ENCODE measurements at places on chromosomes 5 and 9.

- no peak for DNase-seq
Measured at GRCh38 chr9:37436540-37436939, 14.0 kb downstream of the GRHPR start.

DNA sequence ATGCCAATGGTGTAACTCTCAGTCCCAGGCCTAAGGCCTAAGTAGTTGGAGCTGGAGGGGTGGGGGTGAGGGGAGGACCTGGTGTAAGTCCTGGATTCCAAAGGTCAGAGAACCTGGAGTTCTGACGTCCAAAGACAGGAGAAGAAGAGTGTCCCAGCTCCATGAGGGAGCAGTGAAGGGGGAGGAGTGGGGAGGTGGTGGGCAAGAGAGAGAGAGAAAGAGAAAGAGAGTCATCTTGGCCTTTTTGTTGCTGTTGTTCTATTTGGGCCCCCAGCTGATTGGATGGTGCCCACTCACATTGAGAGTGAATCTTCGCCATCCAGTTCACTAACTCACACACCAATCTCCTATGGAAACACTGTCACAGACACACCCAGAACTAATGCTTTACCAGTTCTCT is 198.9 kb downstream of the DAB2IP start:
- DNase-seq, result no peak

GRCh38 chr9:5013374-5013773 is 28.3 kb downstream of the JAK2 start:
- DNase-seq, result no peak

GRCh38 chr5:2550509-2550908 is 201.0 kb downstream of the IRX2 start:
- no peak for DNase-seq

DNA sequence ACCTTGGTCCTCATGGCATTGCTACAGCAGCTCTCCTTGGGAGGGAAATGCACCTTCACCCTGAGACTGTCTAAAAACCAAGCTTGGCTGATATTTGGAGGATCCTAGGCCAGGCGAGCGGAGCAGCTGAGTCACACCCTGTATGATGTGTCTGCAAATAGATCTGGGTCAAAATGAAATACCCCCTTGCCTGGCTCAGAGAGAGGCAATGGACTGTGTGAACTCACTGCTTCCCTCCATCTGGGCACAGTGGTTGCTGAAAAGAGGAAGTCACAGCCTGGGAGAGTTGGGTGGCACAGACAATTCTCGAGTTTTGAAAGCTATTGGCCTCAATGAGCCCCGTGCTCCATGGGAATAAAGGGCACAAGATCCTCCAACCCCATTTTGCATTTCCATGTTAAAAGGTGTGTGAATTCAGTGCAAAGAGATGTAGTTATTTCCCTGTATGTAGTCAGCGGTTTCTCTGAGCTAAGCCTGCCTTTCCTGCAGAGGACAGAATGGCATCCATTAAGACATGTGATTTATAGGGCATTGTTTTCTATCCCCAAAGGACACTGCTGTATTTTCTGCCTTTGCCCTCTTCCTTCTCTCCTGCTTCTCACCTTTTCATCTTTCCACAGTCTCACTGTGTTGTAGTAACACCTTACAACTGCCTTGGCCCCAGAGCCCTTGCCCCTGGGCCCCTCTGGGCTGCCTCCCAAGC is 177.2 kb downstream of the GADD45G start:
- no peak for DNase-seq

DNA sequence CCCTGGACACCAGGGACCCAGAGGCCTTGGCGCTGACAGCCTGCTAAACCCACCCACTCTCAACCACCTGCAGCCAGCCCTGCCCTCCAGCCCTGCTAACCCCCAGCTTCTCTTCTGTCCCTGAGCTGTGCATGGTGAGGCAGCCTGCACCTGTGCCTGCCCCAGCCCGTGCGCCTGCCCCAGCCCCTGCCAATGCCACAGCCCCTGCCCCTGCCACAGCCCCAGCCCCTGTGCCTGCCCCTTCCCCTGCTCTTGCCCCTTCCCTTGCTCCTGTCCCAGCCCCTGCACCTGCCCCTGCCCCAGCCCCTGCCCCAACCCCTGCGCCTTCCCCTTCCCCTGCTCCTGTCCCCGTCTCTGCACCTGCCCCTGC is 43.3 kb upstream of the IRX4 start:
- DNase-seq, result no peak

DNA sequence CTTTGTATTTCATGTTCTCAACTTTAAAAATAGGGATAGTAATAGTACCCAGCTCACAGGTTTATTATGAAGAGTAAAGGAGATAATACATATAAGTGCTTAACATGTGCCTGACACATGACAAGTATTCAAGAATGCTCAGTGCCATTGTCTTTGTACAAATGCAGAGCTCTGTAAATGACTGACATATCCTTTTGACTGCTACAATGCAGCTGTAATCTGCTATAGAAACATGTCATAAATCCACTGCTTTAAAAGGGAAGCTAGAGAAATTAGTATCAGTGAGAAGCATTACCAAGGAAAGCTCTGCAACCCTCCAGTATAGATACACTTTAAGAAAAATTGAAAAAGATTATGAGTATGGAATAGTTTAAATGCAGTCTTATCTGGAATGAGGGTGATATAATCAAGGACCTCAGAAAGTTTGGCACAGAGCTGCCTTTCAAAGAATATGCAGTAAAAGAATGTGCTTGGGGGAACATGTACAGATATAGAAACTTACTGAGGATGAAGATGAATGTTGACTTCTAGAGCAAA is 17.9 kb downstream of the ERAP1 start:
- DNase-seq, result no peak

DNA sequence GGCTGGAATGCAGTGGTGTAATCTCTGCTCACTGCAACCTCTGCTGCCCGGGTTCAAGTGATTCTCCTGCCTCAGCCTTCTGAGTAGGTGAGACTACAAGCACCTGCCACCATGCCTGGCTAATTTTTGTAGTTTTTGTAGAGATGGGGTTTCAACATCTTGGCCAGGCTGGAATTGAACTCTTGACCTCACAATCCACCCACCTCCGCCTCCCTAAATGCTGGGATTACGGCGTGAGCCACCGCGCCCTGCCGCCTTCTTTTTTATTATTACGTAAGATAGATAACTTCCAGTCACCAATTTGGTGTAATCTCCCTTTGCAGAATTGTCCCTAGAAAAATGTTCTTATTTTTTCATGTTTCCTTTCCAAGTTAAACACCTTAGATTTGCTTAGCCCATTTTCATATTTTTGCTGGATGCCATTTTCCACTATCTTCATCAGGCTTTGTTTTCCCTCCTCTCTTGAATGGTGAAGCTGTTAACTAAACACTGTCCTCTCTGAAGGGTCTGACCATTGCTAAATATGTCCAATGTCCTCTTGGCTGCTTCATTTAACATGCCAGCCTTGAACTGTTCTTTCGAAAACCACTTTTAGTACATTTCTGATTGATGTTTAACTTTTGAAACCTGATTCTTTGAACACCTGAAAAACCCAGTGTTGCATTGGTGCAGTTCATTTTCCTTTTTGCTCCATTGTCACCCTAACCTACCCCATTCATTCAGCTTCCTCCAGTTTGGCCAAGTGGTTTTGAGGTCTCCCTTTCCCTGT is 135.1 kb upstream of the PIK3R1 start:
- no peak for DNase-seq

GRCh38 chr5:16857635-16858034 is 78.5 kb downstream of the MYO10 start:
- no peak for DNase-seq

- no peak for DNase-seq
Measured at GRCh38 chr9:3118081-3118480, 274.2 kb upstream of the PUM3 start.

DNA sequence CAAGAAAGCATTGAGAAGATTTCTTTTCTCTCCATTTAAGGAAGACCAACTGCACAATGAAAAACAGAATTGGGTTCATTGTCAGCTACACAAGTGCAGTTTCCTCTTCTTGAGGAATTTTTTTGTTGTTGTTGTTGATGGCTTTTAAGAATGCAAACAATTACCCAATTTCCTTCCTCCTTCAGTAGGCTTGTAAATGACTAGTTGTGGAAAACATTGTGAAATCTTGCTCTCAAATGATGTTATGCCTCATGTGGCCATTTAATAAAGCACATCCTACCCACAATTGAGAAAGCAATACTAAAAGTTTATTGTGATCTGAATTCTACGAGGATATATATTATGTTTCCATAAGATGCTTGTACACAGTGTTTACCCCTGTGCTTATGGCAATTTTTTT is 171.6 kb downstream of the FAM174A start:
- DNase-seq, result no peak

DNA sequence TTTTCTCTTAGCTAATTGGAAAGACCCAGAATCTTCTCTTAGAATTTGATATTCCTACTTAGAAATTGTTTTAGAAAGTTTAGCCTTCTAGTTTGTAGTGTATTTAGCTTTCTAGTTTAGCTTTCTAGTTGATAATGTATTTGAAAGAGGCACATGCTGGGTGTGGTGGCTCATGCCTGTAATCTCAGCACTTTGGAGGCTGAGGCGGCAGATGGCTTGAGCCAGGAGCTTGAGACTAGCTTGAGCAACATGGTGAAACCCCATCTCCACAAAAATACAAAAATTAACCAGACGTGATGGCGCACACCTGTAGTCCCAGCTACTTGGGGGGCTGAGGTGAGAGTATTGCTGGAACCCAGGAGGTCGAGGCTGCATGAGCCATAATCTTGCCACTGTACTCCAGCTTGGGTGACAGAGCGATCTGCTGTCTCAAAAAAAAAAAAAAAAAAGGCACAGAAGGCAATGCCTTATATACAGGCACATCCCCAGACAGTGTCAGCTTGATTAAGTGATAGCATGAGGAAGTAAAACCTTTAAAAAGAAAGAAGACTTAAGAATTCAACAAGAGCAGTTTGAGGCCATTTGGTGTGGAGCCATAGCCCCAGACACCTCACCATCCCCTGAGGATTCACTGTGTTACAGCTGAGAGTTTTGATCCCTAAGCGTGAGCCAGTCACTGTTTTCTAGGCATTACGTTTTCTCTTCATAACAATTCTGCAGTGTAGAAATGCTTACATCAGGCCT is 34.6 kb downstream of the ZSWIM6 start:
- DNase-seq, result no peak

- DNase-seq, result peak; percentile 79
Measured at GRCh38 chr9:97632248-97632984, 752 bp downstream of the TSTD2 start.

DNA sequence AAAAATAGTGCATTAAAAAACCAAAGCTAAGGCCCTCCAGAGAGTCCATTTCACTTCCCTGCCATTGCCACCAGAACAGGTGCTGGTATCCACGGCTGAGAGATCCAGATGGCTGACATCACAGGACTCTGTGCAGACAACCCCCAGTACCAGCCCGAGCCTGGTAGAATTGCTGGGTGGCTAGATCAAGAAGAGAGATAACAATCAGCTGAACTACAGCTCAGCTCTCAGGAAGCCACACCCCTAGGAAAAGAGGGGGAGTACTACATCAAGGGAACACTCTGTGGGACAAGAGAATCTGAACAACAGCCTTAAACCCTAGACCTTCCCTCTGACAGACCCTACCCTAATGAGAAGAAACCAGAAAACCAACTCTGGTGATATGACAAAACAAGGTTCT is 73.8 kb upstream of the SLIT3 start:
- no peak for DNase-seq

GRCh38 chr5:115641948-115642347 is 16.1 kb upstream of the TMED7 start:
- DNase-seq, result no peak

DNA sequence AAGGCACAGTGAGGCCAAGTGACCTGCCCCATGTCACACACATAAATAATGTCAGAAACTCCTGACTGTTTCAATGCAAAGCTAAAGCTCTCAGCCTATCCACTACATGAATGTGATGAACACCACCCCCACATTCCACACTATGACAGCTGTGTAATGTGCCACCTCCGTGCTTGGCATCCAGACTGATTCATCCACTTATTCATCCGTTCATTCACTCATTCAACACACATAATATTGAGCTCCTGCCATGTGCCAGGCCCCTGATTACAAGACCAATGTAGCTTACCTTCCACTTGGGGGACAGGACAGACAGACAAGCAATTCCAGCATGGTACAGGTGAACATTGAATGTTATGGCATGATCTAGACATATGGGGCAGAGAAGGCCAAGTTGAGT is 46.2 kb upstream of the FABP6 start:
- DNase-seq, result no peak

GRCh38 chr5:165325221-165325620 is 1819.8 kb downstream of the MAT2B start:
- no peak for DNase-seq

DNA sequence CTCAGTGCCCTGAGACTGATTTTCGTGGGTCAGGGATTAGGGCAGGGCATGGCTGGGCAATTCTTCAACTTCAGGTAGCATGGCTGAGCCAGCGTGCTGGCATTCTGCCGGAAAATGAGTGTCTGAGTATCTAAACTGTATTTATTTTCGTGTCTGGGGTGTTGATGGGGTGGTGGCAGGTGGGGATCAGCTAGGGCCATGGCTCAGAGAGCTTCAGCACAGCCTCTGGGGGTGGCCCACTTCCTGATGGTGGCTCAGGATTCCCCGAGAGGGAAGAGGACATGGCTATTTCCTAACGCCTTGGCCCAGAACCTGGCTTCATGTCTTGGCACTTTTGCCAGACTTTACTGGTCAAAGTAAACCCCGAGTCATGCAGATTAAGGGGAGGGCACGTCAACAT is 260.5 kb downstream of the GADD45G start:
- no peak for DNase-seq

DNA sequence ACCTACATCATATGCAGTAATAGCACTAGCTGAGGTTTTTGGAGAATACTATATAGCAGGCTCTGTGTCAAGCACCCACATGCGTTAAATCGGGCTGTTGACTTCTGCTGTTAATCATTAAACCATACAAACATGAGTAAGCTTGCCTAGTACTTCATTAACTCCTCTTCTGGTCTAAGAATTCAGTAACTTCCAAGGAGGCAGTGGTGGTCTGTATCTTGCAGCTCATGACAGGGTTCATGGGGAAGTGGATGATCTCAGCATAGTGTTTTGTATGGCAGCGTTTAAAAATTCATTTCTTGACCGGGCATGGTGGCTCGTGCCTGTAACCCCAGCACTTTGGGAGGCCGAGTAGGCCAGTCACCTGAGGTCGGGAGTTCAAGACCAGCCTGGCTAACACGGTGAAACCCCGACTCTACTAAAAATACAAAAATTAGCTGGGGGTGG is at the start of gene HAVCR1:
Gene HAVCR1 (minus strand): TSS at position 24 of the 447 bp plus-strand sequence. CDS start 1,173 bp downstream, outside the sequence.
- no peak for DNase-seq

GRCh38 chr9:132126680-132127236 is 35.1 kb upstream of the NTNG2 start:
- no peak for DNase-seq

DNA sequence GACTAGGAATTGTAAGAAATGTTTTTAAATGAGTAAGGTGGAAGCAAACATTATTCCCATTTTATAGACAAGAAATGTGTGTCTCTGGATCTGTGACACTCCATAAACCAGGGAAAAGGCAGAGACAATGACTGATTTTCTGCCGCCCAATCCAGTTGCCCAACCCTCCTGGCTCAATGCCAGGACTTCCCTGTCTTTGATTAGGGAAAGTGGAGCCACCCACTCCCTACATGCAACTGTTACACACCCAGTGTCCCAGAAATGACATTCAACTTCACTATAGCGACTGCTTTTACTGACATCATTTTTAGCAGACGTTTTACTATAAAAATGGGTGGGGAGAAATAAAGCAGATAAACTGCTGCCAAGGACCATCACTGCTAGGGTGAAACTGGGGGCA is 79.7 kb downstream of the THBS4 start:
- no peak for DNase-seq
